ENCODE measurements at places on chromosomes 1 and 21.

- no peak for DNase-seq
These were observed 148.2 kb downstream of the DISC1 start for GRCh38 chr1:231774719-231775335.

GRCh38 chr1:205680073-205680851 is at the start of gene SLC45A3:
Gene SLC45A3, minus strand, starts transcription at chr1:205680509. Its CDS starts 15,853 bp downstream, at chr1:205664656.
- DNase-seq: peak; percentile 77

DNA sequence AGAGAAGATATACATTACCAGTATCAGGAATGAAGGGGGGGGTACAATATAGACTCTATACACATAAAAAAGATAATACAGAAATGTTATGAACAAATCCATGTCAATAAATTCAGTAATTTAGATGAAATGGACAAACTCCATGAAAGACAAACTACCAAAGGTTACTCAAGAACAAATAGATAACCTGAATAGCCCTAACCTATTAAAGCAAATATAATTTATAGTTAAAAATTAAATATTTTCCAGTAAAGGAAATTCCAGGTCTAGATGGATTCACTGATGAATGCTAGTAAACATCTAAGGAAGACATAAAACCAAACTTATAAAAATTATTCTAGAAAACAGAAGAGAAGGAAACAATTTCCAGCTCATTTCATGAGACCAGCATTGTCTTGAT is 13.2 kb downstream of the BLZF1 start:
- no peak for DNase-seq

GRCh38 chr1:50699795-50700194 is 260.3 kb downstream of the FAF1 start:
- no peak for DNase-seq

DNA sequence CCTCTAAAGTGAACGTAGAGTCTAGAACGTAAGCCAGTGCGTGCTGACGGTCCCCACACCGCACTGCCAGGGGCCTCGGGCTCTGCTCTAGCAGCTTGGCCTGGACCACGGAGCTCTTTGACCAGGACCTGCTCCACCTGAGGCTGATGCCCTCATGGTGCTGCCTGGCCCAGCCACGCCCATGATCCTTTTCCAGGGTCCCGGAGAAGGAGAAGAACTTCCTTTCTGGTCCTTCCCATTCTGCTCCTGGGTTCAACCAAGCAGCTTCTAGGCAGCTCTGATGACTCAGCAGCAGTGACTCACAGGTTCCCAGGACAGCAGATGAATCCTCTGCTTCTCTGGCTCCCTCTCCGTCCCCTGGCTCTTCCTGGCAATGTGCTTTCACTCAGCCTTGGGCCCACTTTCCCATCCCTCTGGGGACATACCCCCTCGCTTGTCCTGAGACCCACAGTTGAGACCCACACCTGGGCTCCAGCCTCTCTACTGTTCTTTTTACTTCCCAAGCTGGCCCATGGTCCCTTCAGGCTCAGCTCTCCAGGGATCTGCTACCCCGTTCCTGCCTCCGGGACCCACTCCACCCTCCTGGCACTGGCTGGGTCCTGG is 246.3 kb upstream of the RAB4A start:
- DNase-seq: peak; percentile 67

DNA sequence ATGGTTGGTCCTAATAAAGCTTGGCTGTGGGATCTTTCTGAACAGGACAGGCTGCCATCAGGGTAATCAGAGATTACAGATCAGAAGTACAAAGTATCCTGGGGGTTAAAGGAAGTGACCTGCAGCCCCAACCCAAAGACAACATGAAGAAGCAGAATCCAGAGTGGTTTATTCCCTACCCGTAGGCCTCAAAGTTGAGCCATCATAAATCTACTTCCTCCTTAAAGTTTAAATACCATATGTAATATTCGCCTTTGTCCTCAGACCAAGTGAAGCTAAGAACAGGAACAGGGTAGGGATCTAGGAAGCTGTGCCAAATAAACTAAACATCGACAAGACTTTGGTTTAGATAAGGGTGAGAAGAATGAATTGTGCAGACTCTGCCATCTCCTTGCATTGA is 15.9 kb upstream of the DHX9 start:
- no peak for DNase-seq

- no peak for DNase-seq
These were observed 24.8 kb downstream of the LHX4 start for GRCh38 chr1:180254854-180255253.

- DNase-seq: no peak
These were observed 9.2 kb upstream of the ERRFI1 start for GRCh38 chr1:8035289-8035688.

DNA sequence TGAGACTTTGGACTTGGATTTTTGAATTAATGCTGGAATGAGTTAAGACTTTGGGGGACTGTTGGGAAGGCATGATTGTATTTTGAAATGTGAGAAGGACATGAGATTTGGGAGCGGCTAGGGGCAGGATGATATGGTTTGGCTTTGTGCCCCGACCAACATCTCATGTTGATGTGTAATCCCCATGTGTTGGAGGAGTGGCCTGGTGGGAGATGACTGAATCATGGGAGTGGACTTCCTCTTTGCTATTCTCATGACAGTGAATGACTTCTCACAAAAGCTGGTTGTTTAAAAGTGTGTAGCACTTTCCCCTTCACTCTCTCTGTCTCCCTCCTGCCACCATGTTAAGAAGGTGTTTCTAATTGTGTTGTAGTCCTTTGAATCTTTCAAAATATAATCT is 9.3 kb upstream of the PHGDH start:
- no peak for DNase-seq

DNA sequence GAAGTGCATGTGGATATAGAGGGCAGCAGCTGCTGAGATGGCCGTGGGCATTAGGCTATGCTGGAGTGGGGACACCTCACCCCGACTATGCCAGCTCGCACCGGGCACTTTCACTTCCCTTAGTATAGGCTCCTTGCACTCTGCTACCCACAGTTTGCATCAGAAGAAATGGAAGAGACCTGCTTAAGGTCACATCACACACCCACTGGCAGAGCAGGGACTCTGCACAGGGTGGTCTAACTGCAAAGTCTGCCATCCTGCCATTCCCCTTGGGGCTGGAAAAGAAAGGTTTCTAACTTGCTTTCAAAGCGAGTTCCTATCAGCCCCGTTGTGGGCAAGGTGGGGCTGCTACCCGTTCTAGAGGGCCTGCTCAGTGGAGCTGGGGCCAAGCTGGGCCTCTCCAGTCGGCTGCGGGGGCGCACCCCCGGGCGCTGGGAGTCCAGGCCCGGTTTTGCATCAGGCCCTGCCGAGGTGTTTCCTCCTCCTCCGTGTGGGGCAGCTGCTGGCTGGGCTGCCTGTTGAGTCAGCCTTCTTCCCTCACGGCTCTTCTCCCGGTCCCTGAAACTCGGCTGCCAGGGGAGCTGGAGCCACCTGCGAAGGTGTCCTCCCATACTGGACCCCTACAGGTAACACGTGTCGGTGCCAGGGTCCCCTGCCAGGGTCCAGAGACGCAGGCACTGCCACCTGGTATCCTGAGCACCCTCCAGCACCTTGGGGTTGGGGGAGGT is at the start of gene SYTL1:
Gene SYTL1 (plus strand): TSS at position 498 of the 728 bp plus-strand sequence. CDS start 3,313 bp downstream, outside the sequence.
- DNase-seq: peak; percentile 84
